Fibroblast of upper back skin (primary cell): ENCODE measurements at places on chromosomes 2 and 18.

DNA sequence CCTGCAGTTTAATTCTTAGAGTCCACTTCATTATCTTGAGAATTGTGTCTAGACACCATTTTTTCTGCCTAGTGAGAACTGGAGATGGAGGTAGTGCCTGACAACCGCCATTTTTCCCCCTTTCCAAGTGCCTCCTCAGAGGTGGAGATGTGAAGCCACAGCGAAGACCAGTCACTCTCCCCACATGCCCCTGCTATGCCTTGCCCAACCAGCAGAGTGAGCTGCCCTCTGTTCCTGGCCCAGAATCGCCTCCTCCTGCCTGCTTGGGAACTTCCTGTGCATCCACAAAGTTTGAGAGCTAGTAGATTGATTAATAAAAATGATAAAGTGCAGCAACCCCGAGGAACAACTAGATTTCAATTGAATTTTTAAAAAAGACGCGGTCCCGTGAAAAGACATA, 123.3 kb downstream of the CLIP4 start:
- peak; percentile 31 for DNase-seq

- no peak for DNase-seq
Observed at GRCh38 chr18:25243754-25244153, 108.2 kb downstream of the ZNF521 start.

- DNase-seq = no peak
Observed at GRCh38 chr2:158634627-158635026, 160.5 kb upstream of the DAPL1 start.

DNA sequence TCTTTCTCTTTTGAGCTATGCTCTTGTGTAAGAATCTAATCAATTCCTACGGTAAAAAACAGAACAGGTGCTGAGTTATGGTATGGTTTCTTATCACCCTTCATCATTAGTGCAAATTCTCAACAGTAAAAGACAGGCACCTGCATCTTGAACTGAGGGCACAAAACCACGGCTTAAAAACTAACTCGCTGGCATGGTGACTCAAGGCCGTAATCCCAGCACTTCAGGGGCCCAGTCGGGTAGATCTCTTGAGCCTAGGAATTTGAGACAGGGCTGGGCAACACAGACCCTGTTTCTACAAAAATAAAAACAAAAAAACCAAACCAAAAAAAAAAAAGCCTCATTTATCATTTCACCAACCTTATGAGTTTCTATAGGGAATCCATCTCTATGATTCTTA, 33.3 kb downstream of the THAP4 start:
- DNase-seq = no peak

DNA sequence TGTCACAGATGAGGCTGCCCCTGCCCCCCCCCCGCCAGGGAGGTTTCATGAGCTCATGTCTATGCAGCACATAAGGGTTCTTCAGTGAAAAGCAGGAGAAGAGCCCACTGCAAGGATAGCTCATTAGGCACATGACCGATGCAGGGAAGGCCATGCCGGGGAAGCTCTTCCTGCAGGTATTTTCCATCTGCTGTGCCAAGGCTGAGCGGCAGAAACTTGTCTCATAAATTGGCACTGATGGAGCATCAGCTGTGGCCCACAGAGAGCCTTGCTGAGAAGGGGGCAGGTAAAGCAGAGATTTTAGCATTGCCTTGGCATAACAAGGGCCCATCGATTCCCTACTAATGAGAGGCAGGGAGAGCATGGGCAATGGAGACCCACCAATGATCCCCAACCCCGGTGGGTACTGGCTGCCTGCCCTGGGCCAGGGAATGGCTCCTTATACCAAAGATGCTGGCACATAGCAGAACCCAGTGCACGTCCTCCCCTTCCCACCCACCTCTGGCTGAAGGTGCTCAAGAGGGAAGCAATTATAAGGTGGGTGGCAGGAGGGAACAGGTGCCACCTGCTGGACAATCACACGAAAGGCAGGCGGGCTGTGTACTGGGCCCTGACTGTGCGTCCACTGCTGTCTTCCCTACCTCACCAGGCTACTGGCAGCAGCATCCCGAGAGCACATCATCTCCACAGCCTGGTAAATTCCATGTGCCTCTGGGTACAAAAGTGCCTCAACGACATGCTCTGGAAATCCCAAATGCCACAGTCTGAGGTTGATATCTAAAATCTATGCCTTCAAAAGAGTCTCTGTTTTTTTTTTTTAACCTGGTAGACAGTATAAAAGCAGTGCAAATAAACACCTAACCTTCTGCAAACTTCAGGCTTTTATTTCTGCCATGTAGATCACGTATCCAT, 41.4 kb downstream of the STEAP3 start:
- DNase-seq = peak; percentile 52

- DNase-seq = peak; percentile 39
Observed at GRCh38 chr2:214169736-214170135, 241.1 kb upstream of the VWC2L start.

DNA sequence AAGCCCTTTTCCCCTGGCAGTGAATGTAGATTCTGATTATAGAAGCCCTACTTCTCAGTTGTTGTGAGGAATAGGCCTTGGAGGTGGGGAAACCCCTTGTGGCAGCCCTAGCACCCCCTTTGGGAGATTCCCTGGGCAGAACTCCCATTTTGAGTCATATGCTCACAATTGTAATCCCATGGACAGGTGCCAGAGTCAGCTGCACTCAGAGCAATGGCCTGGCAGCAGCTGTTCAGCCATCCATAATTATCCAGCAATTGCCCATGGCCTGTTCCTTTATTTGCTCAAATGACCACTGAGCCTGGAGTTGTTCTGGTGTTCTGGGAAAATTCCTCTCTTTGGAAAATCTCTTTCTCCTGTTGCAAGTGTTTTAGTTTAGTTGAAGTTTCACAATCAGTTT, 71.7 kb downstream of the PTRHD1 start:
- peak; percentile 74 for DNase-seq
